ENCODE measurements at places on chromosomes 4 and X.

GRCh38 chr4:76339364-76339763 lies 32.8 kb downstream of the STBD1 start:
- no peak for DNase-seq

DNA sequence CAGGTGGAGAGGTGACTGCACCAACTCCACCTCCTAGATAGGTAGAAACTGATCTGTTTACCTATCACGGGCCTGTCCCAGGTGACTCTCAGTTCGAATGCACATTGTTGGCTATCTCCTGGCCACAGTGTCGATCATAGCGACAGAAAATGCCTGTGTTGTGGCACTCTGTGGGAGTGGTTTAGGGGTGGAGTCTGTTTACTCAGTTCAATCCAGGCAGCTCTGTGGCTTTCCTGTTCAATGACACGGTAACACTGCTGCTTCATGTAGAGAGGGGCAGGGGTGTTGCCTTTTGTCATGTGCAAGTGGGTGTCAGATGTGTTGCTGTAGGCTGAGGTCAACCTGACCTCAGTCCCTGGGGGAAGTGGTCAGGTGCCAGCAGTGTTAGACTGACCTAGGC lies 1602.4 kb downstream of the TECRL start:
- DNase-seq: no peak

DNA sequence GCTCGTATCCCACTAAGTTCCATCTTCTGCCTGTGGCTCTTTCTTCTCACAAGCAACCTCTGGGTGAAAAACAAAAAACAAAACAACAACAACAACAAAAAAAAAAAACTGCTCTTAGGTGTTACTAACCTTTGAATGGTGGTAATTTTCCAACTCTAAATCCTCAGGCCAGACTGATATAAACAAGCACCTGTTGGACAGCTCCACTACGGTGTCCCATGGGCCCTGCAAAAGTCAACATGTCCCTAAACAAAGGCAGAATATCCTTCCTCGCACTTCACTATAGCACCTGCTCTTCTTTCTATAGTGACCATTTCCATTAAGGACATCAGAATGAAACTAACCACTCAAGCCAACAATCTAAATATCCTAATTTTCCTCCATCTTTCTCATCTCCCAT lies 54.6 kb upstream of the PARM1 start:
- no peak for DNase-seq

DNA sequence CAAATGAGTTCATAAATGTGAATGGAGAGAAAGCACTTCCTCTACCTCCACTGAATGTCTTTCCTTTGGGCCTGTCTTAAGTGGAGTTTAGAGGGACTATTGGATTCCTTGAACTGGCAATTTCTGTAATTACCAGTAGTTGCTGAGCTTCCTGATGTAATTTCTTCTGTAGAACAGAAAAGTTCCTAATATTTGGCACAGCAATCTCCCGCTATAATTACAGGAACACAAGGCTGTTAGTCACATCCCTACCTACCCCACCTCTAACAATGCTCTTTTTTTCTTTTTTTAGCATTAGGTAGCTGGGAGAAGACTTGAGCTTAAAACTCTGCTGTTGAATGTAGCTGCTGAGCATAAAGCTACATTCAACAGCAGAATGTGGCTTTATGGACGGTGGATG lies 24.8 kb upstream of the RBPJ start:
- DNase-seq: no peak

GRCh38 chr4:122758033-122758432 lies 25.5 kb downstream of the BBS12 start:
- DNase-seq: no peak

- DNase-seq: no peak
These were observed 180.8 kb downstream of the PRKX start for GRCh38 chrX:3532581-3533085.

- DNase-seq: no peak
These were observed 12.2 kb upstream of the NWD2 start for GRCh38 chr4:37232315-37232714.

DNA sequence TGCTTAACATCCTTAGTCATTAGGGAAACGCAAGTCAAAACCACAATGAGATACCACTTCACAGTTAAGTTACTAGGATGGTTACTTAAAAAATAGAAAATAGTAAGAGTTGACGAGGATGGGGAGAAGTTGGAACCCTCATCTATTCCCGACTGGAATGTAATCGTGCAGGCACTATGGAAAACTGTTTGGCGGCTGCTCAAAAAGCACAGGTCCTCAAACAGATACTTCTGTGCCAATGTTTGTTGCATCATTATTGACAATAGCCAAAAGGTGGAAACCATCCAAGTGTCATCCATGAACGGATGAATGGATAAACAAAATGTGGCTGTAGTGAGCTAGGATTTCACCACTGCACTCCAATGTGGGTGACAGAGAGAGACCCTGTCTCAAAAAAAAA lies 11.7 kb downstream of the CTAG1B start:
- no peak for DNase-seq

- no peak for DNase-seq
These were observed 333.6 kb upstream of the F9 start for GRCh38 chrX:139196890-139197289.

- no peak for DNase-seq
These were observed 68.4 kb upstream of the MID1IP1 start for GRCh38 chrX:38732866-38733265.

GRCh38 chr4:793093-793861 lies 32.7 kb downstream of the CPLX1 start:
- no peak for DNase-seq

GRCh38 chrX:53990171-53990570 lies 54.1 kb downstream of the PHF8 start:
- DNase-seq: no peak

DNA sequence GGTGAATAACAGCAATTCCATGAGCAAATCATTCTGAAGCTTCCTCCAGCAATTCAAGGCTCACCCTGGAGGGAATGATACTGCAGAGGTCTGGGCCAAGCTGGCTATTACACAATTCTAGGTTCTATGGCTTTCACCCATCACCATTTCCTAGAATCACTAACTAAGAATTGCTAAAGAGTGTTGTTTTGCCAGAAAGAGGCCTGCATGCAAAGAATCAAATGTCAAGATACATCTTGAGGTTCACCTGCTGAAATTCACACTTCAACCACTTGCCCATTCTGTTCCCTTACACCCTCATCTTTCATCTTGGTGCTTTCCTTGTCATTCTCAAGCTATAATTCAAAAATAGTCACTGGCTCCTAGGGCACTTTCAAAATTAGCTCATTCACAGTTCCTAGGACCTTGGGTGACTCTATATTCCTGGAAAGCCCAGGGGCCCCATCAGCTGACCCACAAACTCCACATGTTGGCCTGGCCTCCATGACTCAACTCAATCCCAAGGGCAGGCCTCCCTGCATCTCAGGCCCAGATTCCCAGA lies 7.0 kb downstream of the APBB2 start:
- DNase-seq: no peak

DNA sequence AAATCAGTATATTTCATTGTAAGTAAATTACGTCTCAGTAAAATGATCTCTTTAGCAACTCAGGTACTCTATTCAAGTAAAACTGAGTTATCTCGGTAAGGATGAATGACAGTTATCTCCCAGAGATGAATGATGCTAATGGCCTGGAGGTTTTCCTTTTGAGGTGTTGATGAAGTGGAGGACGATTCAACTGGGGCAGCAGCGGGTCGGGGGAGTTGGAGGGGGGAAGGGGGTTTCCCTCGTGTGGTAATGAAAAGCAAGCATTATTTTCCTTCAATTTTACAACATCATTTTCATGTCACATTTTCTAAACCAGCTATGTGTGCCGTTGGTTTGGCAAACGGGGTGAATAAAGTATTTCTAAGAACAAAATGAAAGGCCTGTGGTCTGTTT lies 92.4 kb upstream of the ATXN3L start:
- no peak for DNase-seq

DNA sequence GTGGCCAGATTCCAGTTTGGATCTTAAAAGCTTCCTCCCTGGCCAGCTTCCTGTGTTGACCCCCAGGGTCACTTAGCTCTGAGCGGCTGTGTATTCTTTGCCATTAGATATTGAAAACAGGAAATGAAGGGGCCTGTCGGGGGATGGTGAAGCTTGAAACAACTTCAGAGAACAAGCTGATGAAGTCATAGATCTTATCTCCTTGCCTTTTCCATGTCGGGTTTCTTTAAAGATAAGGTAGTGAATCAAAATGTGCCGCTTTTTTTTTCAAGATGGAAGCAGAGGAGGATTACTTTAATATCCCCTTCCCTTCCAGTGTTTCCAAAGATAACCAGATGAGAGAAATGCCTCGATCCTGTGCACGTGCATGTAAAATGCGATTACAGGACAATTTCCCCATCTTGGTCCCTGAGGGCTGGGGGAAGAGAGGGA lies 508.5 kb downstream of the MID1IP1 start:
- no peak for DNase-seq
